Brain pericyte (primary cell): ENCODE measurements at places on chromosomes 2 and 18.

GRCh38 chr2:96138179-96139145 lies at the start of gene ASTL:
Gene ASTL (minus strand): TSS chr2:96138502. CDS start chr2:96138436, 66 bp downstream.
- DNase-seq, result no peak

DNA sequence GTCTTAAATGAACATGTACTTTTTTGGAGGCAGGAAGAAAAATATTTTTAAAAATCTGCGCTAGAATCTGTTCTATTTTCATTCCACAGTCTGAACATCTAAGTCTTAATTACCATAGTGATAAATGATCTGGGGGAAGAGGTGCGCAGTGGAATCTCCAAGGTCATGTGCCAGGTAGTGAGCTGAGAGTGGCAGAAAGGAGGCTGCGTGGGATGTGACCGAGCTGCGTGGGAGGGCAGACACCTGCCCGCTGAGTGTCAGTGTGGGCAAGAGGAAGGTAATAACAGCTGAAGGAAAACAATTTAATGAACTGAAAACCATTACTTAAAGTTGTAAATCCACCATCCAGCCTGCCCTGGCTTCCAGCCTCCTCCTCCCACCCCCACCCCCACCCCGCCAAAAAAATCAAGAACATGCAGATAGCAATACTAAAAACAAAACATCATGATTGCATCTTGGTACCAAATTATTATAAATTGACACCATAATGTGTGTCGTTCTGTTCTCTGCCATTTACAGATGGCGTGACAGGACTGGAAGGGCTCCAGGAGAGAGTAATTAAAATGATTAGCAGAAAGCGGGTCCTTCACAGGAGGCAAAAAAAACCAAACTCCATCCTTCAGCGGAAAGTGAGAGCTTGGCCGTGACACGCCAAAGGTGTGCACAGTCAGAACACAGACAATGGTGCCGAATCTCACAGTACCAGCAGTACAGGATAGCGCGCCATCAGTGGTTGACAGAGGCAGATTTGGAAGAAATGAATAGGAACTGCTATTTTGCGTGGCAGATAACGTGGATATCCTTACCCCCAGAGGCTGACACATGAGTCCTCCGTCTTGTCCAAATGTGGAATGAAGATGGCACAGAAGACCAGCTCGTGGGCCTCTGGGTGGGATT lies 11.4 kb upstream of the DTNB start:
- DNase-seq, result no peak

- no peak for DNase-seq
Observed at GRCh38 chr18:56517196-56517595, 121.2 kb downstream of the TXNL1 start.

- no peak for DNase-seq
Observed at GRCh38 chr18:48949050-48949605, 1.6 kb downstream of the SMAD7 start.

DNA sequence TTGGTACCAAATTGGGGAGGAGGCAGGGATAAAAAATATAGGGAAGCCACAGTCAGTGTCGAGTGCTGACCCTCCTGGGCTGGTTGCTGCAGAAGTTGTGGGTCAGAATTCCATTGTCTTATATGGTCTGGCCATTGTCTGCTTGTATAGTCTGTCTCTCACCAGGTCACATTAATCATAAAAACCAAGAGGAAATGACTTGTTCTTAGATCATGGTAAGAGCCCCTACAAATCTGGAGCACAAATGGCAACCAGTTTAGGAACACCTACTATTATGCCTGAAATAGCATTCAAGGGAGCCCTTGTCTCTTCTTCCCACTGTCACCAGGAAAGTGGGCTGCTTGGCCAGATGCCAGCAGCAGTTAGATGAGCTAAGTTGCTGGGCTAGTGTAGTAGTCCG lies 119.7 kb upstream of the RMP24 start:
- no peak for DNase-seq

DNA sequence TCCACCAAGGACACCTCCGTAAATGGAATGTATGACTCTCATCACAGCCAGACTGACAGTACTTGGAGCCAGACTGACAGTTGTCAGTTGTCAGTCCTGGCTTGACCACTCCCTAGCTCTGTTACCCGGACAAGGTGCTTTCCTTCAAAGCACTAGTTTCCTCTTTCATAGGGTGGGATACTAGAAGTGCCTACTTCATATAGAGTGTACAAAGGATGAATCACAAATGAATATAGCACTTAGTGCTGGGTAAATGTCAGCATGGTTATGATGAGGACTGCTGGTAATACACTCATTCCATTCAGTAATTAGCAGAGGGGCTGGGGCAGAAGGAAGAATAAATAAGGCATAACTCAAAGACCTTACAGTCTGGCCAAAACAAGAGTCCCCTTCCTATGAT lies 91.4 kb downstream of the ARL4C start:
- no peak for DNase-seq

GRCh38 chr2:209496586-209496982 lies 72.7 kb downstream of the MAP2 start:
- DNase-seq, result no peak

DNA sequence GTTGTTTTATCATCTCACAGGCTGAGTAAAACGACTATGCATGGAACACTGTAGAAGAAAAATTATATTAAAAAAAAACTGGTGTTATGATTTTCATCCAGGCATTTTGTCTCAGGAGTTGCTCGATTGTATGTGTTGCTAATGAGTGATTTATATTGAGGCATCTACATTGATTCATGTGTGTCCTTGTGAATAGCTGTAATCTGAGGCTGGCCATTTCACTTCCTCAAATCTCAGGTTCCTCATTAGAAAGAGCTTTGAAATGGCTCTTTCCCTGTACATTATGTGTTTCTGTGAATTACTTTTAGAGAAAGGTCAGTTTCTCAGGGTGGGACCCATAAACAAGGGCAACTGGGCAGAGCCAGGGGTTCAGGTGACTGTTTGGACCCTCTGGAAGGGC lies 2.3 kb downstream of the IL18R1 start:
- DNase-seq, result no peak

GRCh38 chr2:233259730-233260129 lies 8.3 kb downstream of the ATG16L1 start:
- DNase-seq, result no peak

- no peak for DNase-seq
Observed at GRCh38 chr2:100821255-100821910, 1.4 kb downstream of the NPAS2 start.

DNA sequence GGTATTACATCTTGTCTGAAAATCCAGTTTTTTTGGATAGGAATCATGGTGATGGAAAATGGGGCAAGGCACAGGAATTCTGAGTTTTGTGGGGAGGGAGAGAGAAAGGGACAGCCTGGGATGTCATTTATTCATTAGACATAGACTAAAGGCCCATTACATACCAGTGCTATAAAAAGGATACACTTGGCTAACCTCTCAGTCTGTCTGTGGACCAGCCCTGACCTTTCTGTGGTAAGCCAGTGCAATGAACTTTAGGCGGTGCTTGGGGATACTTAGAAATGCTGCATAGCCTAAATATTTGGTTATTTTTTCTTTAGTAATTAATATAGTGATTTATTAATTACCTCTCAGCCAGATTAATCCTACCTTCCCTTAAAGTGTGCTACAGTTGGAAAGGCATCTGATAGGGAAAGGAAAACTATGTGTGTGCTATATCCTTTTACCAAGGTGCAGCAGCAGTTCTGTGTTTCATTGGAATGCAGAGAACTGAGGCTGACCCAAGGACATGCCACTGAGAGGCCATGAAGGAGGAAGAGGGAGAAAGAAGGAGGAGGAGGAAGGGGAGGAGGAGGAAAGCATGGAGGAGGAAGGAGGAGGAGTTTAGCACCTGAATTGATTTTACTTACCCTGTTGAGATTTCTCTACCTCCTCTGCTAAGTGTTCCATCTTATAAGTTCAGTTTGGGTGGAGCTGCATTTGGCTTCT lies 37.5 kb downstream of the KCNS3 start:
- no peak for DNase-seq

- no peak for DNase-seq
Observed at GRCh38 chr18:54269893-54270844, 852 bp downstream of the POLI start.
